ENCODE measurements at places on chromosomes 2 and 18.

DNA sequence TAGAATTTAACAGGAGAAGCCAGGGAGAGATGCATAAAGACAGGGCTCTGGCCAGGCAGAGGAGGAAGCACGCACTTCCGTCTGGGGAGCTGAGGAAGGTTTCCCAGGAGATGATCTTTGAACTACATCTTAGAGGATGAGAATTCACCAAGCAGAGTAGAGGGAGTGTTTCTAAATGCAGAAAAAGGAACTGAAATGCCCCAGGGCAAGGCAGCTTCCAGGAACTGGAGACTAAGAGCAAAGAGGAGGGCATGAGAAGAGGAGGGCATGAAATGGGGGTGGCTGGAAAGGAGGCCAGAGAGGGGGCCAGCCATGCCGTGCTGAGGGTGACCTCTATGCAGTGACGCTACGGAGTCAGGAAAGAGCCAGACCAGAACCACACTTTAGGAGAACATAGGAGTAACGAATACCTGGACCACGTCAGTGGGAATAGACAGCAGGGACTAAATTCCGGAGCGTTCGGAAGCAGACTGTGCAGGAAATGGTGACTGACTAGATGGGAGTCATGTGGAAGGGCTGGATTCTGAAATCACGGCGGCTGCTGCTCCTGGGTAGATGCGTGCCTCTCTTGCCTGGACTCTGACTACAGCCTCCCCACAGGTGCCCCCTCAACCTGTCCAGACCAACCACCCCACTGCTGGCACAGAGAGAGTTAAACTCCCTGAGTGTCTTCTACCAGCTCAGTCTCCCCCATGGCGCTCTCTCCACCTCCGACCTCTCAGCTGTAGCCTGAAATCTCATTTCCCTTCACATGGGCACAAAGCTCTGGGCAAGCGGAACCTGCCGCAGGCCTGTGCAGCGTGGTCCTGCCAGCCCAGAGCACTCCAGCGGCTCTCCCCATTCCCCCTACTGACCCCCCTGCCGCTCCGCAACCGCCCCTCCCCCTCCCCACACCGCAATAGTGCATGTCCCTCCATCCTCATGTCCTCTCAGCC, 87.0 kb upstream of the RTN4 start:
- DNase-seq: no peak

GRCh38 chr2:240626531-240627300, 1.4 kb downstream of the GPR35 start:
- DNase-seq: no peak

- no peak for DNase-seq
Observed at GRCh38 chr18:46374850-46375249, 270.7 kb downstream of the HAUS1 start.

GRCh38 chr18:10152475-10152874, 238.7 kb downstream of the VAPA start:
- no peak for DNase-seq

DNA sequence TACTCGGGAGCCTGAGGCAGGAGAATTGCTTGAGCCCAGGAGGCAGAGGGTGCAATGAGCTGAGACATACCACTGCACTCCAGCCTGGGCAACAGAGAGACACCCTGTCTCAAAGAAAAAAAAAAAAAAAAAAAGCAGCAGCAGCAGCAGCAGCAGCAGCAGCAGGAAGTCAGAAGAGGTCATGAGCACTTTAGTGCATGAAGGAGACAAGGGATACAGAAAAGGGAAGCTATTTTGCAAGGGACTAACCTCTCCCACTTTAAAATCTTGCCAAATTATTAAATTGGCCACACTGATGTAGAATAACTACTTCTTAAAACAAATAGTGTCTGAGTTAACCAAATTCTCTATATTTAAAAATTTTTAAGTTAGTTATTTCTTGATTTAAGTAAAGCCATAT, 113.4 kb upstream of the PDE1A start:
- DNase-seq: no peak

GRCh38 chr2:106644623-106645022, 157.5 kb downstream of the CD8B2 start:
- no peak for DNase-seq

DNA sequence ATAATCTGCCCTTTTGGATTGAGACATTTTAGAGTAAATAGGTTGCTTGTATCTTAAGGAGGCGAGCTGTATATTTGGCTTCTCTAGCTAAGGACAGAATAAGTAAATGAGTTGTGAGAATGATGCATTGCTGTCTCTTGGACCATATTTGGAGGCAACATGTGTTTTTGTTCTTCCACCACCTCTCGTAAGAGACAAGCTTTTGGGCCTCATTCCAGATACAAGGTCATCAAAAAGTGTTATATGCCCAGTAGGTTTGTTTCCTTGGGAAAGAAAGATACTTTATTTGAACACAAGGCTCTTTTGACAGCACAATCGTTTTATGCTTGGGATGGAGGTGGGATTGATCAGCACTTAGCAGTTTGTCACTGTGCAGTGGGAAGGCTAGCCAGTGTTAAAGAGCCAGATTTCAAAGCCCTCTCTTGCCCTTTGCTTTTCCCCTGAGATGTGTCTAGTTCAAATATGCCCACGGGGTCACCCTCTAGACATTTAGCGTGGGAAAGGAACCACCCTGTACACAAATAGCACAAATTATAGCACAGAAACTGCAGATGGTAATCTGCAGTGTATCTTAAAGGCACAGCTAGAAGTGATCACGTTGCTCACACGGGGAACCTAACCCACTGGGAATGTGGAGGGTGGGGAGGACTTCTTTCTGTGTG, 131.3 kb downstream of the MAP4K4 start:
- no peak for DNase-seq

DNA sequence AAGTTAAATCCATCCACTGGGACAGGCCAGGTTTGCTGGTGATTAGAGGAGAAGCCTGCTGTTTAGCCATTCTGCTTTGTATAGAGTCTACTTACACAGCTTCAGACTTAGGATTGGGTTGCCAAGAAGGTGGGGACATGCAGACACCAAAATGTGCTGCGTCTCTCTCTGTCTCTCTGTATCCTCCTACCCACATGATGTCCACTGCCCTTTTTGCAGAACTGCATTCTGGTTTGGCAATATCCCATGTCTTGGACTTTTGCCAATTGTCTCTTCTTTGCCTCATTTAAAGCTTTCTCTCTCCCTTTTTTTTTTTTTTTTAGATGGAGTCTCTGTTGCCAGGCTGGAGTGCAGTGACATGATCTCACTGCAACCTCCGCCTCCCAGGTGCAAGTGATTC, 261.1 kb upstream of the FN1 start:
- no peak for DNase-seq

DNA sequence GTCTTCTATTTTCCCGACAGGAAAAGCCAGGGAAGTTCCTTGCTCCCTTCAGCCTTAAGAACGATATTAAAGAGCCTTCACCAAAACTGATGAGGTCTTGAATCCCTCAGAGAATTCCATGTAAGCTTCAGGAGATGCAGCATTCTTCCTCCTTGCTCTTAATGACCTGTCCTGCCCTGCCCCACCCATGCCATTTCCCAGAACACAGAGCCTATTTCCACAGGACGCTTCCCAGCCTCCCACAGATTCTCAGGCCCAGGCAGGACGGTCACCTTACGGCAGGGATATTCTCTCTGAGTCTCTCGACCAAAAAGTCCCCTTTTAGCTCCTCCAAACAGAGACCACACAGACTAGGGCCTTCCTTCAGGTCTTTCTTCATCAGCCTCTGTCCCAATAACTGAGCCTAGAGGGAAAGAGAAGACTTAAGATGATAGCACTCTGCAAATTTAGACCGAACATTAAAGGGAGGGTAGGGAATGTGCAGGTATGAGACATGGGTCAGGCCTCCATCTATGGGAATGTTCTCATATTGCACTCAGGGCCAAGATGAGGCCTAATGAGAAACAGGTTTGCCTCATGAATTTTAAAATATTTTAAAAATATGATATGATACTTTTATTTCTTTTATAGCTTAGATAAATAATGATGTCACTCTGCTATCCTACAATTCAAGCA, 62.1 kb downstream of the COBLL1 start:
- DNase-seq: no peak

GRCh38 chr2:120907822-120908221, 172.2 kb downstream of the GLI2 start:
- no peak for DNase-seq

DNA sequence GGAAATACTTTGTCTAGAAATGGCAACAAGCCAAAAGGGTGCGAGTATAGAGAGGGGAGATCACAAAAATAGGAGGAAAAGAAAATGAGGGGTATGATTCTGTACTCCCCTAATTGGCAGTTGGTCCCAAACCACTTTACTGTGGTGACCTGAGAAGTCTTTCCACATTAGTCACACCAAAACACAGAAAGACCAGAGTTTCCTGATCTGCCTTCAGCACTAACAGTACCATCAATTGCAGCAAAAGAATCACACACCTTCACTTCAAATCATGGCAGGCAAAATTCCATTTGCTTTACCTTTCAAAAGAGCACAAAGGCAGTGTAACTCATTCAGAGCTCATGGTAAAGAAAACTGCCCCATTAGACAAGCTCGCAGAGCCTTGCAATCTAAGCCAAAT, 86.8 kb downstream of the ALK start:
- no peak for DNase-seq

DNA sequence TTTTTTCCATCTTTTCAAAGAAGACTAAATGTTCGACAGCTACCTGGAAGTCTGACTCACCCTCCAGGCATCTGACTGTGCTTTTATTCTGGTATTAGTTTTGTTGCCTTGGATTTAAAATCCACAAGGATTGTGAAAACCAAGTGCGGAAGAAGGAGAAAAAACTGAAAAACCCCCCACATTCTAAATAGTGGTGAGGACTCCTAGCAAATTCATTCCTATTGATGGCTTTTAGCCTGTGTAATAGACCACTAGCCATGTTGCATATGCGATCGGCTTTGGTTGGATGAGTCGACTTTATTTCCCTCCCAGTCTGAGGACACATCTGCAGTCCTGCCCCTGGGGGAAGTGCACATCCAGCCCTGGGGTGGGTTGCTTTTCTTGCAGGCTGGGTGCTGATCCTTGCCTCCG, 16.9 kb downstream of the LDLRAD4 start:
- DNase-seq: no peak

DNA sequence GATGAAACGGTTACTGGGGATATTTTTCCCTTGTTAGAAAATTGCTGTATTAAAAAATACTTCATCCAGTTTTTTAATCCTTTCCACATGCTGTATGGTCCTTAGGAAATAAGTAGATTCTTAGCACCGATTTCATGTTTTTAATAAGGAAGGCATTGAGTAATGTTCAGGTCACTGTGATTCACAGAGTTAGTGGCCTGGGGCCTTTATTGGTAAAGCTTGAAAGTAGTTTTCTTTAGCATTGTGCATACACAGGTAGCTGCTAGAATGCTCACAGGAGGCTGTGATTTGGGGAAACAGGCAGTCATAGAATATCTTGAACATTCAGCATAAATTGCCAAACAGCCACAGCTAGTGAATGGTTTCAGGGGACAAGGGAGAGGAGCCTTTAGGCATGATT, 79.8 kb downstream of the XRCC5 start:
- DNase-seq: no peak

DNA sequence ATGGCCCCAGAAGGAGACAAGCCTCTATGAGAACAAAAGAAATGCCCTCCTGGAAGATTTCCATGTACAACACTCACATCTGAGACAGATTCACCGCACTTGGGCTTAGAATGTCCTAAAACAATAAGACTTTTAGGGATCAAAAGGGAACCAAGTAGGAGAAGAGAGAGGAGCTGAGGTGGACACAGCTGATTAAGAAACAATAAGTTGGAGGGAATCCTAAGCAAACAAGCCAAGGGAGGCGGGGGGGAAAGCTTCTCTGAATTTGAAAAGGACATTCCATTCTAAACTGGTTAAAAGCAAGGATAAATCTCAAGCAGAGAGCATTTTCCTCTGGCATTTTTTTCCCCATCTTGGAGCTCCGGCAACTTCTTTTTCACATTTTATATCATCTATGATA, 9.9 kb downstream of the ACVR1 start:
- DNase-seq: no peak

DNA sequence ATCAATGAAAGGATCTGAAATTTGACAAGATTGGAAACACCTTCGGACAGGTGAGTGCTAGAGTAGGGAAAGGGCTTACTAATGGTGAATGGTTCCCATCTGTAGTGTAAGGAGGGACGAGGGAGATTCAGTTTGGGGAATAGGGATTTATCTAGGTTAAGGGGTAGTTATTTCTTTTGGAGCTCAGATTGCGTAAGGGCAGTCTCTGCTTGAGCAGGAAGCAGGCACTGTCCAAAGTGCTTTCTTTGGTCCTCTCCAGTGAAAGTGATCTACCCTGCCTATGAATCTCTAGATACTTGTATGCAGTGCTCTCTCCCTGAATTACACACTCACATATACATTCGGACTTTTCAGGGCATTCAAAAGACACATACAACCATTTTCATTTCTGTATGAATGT, 272.9 kb upstream of the FIGN start:
- DNase-seq: no peak

DNA sequence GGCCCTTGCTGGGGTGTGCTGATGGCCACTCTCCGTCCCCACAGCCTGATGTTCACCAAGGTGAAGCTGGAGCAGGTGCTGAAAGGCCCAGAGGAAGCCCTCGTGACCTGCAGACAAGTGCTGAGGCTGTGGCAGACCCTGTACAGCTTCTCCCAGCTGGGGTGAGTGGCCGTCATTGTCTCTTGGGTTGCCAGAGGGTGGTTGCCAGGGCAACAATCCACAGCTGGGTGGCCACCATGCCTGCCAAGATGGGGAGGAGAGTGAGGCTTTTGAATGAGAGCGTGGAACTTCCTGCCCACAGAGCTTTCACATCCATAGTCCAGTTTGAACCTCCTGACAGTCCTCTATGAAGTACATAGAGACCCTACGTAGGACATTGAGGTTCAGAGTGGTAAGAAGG, 108.8 kb downstream of the STPG4 start:
- DNase-seq: no peak

GRCh38 chr2:177398290-177398683, 5.7 kb downstream of the AGPS start:
- DNase-seq: no peak

DNA sequence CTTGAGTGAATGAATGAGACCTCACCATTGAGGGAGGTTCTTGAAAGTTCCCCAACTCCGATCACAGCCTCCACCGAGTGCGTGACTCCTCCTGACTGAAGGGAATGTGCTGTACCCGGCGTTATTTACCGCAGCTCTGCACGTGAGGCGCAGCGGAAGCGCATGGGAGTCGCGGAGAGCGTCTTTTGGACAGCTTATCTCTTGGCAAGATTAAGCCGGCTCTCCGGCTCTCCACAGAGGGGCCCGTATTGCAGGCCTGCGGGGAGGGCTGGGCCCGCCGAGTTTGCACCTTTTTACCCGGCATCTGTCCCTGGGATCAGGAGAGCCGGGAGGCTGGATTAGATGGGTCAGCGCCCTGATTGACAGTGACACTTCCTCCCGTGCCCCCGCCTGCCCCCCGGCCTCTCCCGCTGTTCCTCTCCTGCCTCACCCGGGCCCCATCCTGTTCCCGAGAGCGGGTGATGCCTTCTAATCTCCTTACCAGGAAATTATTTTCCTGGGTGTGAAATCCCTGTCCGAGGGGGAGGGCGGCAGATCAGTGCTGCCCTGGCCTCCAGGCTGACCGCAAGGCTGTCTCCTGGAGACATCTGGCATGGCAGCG, 176.3 kb downstream of the INHBB start:
- no peak for DNase-seq

- DNase-seq: no peak
Observed at GRCh38 chr2:29311458-29311857, 196.2 kb downstream of the CLIP4 start.

GRCh38 chr2:217538719-217539118, 464.1 kb downstream of the TNS1 start:
- no peak for DNase-seq

Data from stimulated activated CD4-positive, alpha-beta T cell treated with anti-CD3 and anti-CD28 coated beads, Interleukin-2, amount 100 ng/mL, for 48 hours (primary cell).